ENCODE measurements at places on chromosomes 4 and X.

DNA sequence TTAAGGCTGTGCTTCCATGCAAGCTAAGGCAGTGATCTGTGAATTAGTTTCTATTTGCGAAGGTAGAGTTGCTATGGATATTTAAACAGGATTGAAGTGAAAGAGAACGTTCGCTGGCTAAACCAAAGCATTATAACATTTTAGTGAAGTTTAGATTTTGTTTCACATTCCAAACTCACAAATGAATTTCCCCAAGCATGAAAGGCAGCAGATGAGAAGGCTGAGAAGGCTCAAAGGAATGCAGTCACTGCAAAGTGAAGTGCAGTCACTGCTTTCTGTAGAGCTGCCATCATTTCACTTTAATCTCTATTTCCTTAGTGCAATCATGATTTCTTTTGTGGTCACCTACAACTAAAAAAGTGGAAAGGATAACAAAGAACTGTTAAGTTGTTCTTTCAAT is 334.7 kb upstream of the NR3C2 start:
- DNase-seq, result no peak

- no peak for DNase-seq
These were observed 880.5 kb upstream of the POU3F4 start for GRCh38 chrX:82627568-82627967.

DNA sequence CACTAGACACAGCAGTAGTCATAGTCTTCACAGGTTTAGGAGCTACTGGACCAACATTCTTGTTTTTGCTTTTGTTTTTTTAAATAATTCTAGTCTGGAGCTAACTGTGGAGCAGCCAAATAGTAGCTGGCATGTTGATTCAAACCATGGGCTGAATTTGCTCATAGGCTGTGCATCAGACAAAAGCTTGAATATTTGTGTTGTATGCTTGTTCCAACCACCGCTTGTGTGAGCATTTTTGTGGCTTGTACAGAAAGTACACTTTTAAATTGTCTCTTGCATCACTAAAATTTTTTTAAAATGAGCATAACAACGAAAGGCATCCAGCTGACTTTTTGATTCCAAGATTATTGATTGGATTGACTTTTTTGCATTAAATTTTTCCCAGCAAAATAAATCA is 39.6 kb downstream of the CCNI start:
- no peak for DNase-seq

GRCh38 chrX:147875866-147876596 is 35.7 kb upstream of the FMR1 start:
- no peak for DNase-seq

DNA sequence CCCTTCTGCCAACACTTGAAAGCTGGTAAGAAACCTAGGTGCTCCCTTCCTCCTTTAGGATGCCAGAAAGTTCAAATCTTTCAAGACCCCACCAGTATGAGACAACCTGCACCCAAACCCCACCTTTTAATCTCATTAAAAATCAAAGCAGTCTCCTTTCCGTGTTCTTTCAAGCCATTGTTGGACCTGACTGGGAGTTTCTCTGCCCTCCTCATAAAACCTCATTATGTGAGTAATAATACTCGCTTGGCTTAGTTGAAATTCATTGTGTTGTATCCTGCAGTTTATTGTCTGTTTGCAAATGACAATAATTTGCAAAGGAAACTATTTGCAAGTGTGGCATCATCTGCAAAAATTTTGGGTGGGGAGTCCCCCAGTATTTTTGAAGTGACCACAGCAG is 133.2 kb upstream of the VEGFC start:
- no peak for DNase-seq

- DNase-seq, result no peak
These were observed 204.7 kb downstream of the PACRGL start for GRCh38 chr4:20904966-20905365.

DNA sequence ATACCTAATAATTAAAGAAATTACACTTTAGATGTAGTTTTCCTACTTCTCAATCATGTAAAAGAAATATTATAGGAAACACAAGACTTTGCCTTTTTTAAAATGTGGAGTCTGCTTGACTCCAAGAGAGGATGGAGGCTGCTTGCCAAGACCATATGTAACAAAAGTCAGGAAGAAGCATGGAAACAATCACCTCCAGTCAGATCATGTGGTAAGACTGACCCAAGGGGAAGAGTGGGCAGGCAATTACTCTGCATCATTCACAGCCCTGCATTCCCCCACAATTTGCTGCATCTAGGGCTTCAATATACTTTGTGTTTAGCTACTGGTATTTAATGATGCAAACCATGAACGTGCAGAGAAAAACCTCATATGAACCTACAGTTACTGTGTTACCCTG is 78.0 kb upstream of the RXFP1 start:
- no peak for DNase-seq

- no peak for DNase-seq
These were observed 11.2 kb downstream of the LRPAP1 start for GRCh38 chr4:3520796-3521600.

- DNase-seq, result no peak
These were observed 11.3 kb downstream of the EVC start for GRCh38 chr4:5722328-5722727.

DNA sequence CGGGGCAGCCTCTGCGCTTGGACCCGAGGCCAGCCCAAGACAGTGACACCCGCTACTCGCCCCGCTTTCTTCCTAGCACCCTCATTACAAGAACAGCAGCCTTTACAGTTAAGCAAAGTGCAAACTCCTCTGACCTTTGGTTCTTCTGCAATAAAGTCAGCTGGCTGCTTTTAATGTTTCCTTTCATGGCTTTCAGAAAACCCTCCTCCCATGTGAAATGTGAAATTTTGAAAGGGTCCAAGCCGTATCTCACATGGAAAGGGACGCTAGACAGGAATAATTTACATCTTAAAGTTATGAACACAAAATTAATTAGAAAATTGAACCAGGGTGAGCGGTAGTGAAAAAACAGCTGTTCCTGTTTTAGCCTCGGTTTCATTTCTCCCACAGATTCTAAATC is 520.1 kb upstream of the FRG1 start:
- no peak for DNase-seq

DNA sequence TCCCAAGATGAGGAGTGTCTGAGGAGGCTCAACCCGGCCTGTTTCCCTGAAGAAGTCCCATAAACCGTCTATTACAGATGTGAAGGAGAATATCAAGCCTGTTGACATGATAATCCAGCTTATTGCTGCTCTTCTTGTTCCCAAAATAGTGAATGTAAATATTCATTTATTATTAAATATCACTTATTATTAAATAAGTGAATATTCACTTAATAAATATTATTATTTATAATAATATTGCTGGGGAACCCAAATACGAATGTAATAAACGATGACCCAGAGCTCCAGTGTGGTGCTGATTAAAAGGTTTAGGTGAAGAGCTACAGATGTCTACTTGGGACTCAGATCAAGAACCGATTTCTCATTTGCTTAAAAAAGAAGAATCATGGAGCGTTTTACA is 23.8 kb upstream of the SORBS2 start:
- no peak for DNase-seq

DNA sequence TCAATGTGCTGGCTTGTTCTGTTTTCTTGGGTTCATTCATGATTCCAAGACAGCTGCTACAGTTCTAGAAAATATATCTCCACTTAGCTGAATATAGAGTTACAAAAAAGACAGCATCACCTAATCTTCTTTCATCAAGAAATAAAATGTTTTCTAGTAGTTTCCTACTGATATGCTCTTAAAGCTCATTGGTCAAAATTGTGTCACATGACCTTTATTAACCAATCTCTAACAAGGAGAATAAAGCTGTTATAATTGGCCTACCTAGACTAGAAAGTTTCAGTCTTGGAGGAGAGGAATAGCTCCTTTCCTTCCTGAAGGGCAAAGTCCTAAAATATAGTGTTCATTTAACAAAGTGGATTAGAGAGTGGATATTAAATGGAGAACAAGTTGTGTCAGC is 8.1 kb upstream of the PCDH18 start:
- DNase-seq, result no peak

GRCh38 chrX:117989512-117989911 is 127.1 kb downstream of the KLHL13 start:
- no peak for DNase-seq

DNA sequence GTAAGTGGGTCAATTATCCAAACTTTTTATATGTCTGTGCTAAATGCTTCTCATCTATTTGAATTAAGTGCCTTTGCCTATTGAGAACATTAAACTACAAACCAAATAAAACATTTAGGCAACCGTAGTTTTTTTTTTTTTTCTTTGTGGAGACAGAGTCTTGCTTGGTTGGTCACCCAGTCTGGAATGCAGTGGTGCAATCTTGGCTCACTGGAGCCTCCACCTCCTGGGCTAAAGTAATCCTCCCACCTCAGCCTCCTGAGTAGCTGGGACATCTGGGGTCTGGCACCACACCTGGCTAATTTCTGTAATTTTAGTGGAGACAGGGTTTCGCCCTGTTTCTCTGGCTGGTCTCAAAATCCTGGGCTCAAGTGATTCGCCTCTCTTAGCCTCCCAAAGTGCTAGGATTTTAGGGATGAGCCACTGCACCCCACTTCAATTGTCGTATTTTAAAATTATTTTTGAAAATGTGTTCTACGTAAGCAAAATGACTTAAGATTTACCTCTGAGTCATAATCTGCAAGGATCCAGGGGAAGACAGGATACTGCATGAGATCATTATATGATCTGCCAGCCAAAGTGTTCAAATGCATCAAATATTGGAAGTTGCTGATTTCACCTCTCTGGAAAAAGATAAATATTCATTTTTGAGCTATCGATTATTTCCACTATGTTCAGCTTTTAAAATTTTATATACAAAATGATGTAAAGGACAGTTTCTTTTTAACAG is 125.6 kb downstream of the CDS1 start:
- no peak for DNase-seq

DNA sequence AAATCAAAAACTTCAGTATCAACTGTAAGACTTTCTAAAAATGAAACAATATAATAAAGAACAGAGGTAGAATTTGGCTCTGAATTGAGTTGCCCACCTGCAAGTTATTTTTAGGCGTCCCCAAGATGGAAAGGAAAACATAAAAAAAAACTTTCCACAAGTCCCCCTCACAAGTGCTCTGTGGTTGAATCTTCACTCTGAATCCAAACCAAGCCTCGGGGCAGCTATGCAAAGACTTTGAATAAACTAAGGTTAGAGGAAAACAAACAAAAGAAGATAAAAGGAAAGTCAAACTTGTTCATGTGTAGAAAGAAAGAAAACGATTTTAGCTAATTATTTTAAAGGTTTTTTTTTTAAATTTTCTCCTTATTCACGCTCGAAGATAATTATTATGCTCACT is 372.4 kb upstream of the SLIT2 start:
- DNase-seq, result no peak

GRCh38 chrX:146456058-146456457 is 353.5 kb upstream of the CXorf51B start:
- no peak for DNase-seq

DNA sequence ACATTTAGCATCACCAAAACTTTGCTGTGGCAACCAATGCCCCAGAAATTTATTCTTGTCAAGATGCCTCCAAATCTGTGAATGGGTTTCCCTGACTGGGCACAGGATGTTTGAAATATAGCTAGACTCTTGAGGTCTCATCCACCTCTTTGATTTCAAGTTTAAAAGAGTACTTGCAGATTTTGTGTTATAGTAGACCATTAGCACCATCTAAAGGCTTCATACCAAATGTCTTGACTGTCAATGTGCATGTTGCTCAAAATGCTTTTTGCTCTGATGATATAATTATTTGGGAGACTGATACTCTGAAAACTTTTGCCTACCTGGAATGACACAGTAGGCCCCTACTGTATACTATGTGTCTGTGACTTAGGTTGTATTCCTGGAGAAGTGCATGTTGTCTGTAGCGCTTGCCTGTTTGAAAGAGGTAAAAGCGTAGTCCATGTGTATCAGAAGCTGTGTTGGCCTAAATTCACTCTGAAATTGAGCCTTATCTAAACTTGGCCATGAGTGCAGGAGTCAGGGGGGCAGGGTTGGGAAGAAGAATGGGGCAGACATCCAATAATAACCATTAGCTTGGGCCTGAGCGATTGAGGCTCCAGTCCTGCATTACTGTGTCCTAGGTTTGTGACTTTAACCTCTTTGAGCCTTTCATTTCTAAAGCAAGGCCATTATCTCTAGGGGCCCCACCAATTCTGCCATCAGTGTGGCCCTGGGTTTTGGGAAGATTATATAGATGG is 33.8 kb downstream of the NDP start:
- DNase-seq, result no peak

DNA sequence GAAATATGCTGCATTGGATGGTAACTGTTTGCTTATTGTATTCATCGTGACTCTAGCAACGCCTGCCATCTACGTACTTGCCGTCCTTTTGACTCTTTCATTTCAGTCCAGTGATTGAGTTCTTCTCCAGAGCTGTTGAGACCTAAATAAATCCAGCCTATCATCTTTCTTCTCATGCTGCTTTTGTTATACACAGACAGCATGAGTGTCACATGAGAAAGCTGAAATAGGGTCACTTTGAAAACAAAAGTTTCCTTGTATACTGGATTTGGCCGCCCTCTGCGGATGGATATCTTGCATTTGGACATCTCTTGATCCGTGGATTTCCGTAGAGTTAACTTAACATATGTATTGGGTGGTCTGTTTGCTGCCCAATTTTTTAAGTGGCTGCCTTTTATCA is 67.2 kb downstream of the TMPRSS11F start:
- DNase-seq, result no peak

GRCh38 chrX:106891762-106892460 is 11.2 kb downstream of the RIPPLY1 start:
- no peak for DNase-seq

GRCh38 chrX:19846995-19847790 is 40.2 kb downstream of the SH3KBP1 start:
- no peak for DNase-seq

GRCh38 chr4:26854701-26855100 is 5.9 kb upstream of the STIM2 start:
- no peak for DNase-seq

DNA sequence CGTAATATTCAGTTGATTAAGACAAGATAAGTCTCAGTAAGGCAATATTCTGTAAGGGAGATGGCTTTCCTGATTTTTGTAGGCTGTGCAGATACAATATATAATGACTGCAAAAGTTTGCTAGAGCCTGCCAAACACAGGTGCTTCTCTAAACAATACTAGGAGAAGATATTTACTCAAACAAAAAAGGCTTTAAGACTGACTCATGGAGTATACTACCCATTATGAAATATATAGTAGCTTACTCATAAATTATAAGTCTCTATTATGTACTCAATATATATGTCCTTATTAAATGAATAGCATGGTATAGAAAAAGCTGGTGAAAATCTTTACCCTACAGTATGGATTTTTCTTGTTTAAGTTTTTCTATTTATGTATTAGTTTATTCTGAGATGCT is 93.2 kb upstream of the IL15 start:
- DNase-seq, result no peak

DNA sequence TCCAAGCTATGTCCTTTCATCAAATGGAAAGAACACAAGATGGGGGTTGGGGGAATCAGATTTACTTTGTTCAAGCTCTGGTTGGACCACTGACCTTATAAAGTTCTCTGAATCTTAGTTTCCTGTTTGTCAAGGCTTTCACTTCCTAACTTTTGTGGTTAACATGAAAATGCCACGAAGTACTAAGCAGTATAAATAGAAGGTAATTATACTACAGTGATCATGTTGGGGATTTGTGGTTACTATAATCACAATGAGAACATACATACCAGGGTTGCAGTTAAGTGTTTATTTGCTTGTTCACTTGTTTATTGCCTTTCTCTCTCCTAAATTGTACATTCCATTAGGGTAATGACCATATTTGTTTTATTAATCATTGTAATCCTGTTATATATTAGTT is 53.2 kb downstream of the SPRY1 start:
- DNase-seq, result no peak
